HEK293T (cell line): ENCODE measurements at places on chromosomes 5 and 9.

DNA sequence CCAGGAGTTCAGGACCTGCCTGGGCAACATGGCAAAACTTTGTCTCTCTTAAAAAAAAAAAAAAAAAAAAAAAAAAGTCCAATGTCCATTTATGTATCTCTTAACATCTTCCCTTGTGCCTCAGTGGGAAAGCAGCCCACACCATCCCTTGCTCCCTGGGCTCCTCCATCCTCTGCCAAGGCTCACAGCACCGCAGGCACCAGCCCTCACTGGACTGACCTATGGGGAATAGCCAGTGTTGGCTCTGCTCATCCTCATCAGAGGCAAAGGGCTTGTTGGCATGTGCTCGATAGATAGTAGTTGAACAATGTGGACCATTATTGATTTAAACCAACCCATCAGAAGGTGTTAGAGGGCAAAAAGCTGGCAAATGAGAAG is 61.8 kb upstream of the LRRTM2 start:
- DNase-seq, result no peak

DNA sequence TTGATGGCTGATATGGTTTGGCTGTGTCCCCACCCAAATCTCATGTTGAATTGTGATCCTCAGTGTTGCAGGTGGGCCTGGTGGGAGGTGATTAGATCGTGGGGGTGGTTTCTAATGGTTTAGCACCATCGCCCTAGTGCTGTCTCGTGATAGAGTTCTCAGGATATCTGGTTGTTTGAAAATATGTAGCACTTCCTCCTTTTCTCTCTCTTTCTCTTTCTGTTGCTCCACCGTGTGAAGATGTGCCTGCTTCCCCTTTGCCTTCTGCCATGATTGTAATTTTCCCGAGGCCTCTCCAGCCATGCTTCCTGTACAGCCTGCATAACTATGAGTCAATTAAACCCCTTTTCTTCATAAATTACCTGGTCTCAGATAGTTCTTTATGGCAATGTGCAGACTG is 111.6 kb downstream of the SREK1 start:
- no peak for DNase-seq

GRCh38 chr9:129496473-129497004 is 124.4 kb downstream of the C9orf50 start:
- peak; percentile 70 for DNase-seq

DNA sequence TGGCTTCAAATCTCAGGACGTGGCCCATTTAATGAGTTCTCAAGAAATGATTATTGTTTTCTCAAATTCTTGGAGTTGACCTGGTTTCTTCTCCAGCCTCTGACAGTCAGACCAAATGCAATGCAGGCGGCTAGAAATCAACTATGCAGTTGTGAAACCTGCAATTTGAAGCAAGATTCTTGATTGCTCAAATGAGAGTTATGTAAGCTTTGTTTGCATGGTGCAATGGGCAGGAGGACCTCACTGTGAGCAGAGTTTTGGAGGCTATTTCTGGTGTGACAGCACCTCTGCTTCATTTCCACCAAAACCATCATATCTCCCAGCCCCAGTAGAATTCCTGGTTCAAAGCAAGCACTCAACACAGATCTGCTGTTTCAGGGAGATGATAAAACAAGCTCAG is 500.0 kb upstream of the KLF4 start:
- no peak for DNase-seq

DNA sequence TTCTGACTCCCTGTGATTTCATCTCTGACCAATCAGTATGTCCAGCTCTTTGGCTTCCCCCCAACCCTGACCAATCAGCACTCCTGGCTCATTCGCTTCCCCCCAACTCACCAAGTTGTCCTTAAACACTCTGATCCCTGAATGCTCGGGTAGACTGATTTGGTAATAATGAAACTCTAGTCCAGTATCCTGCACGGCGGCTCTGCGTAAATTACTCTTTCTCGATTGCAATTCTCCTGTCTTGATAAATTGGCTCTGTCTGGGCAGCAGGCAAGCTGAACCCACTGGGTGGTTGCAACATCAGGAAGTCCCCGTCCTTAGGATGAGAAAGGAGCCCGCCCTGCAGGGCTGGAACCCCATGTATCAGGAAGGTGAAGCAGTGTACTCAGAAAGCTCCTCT is 10.4 kb downstream of the FCN2 start:
- DNase-seq, result no peak

- DNase-seq, result no peak
Observed at GRCh38 chr5:1465117-1465516, 19.9 kb upstream of the SLC6A3 start.

DNA sequence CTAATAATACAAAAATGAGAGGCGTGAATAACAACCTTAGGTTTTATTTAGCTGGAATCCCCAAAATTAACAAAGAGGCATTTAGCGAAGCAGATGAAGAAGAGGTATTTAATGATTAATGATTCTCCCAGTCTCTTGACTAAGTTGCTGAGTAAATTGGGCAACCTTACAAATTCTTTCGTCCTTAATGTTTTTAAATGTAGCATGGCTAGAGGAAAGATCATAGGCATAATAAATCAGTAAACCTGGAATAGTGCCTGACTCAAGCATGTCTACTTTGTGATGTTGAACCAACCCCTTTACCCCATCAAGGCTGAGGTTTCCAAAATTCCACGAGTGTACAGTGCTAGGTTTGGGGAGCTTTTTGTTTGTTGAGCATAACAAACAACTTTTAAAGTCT is 7.9 kb downstream of the BHMT start:
- DNase-seq, result no peak

DNA sequence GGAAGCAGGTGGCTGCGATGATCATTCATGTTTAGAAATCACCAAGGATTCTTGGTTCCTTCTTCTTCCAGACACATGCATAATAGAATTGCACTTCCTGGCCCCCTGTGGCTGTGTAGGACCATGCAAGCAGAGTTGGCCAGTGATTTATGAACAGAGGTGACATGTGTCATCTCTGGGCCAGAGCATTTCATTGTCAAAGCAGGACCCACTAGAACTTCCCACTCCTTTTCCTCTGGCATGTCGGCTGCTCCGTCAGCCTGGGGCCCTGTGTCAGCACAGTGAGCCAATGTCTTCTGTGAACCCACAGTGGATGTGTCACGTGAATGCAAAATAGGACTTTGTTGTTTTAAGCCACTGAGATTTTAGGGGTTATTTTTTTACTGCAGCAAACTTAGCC is 59.2 kb downstream of the HSD17B3 start:
- no peak for DNase-seq

DNA sequence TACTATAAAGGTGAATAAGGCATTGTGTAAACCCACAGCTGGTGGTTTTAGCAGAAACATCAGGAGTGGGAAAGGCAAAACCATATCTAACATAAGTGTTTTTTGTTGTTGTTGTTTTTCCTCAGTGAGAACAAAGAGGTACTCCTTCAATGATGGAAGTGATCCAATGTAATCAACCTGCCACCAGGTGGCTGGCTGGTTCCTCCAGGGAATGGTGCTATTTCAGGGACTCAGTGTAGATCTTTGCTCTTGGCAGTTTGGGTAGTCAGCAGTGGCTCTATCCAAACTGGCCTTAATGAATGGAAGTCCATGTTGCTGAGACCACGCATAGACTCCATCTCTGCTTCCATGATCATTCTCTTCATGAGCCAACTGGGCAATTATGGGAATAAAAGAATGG is 10.8 kb downstream of the DMRTA1 start:
- DNase-seq, result no peak

GRCh38 chr5:105639511-105639910 is 2031.2 kb downstream of the EFNA5 start:
- no peak for DNase-seq

DNA sequence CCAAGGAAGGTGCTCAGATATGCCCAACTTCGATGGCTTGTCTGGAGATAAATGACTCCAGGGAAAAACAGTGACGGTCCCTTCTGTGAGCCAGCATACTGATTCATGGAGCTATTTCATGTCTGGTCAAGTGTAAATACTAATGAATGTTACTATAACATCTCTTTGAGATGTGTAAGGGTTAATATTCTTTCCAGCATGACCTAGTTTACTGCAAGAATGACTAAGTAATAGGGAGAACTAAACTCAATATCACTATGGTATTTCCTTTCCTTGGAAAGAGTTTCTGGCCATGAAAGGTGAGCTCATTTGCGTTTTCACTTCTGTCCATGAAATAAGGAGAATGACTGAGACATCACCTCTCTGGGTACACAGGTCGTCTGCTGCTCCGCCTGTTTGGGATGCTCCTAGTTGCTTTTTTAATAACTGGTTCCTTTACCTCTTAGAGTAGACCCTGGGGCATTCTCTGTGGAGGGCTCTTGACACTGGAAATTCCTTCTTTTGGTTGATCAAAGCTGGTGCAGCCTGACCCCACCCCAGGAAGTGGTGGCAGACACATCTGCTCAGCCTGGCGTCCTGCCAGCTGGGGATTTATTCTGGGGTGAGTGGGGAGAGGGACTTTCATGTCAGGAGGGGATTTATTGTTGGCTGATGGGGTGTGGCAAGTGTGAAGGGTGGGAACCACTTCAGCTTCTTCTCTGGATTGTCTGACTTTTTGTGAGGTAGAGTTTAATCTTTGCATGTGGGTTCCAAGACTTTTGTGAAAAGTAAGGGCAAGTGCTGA is 250.0 kb upstream of the MPDZ start:
- DNase-seq, result no peak
